Fibroblast of lung (primary cell): ENCODE measurements at places on chromosomes 7 and 10. TPM values are rescaled to one million over a fixed set of nuclear protein-coding genes. Genes with fewer than 3 reads are reported as not detected.

TAS2R3 gene
- polyA plus RNA-seq = 0.06 TPM in 1 of 2 replicates, not detected in the other

DNA sequence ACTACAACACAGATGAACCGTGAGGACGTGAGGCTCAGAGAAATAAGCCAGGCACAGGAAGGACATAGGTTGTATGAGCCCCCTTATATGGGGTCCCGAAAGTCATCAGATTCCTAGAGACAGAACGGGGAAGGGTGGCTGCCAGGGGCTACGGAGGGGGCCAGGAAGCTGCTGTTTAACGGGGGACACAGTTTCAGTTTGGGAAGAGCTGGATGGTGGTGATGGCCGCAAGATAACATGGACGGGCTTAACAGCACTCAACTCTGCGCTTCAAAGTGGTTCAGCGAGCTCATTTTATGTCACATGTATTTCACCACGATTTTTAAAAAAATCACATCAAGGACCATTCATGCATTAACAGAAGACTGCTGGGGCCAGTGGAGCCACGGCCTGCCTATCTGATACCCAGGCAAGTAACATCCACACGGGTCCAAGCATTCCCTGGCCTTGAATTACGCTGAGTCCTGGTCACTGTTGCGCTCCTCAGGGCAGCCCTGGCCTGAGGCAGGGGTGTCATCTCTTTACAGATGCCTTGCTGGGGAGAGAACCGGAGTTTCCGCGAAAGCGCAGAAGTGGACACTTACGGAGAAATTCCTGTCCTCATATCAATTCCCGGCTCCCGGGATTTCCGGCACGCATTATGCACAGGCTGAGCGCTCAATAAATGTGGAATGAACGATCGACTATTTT lies 1.5 kb downstream of the CARD11 start:
- DNase-seq = no peak

AVPI1 gene
- 14.3 and 14.9 TPM in 2 replicates for polyA plus RNA-seq

DNA sequence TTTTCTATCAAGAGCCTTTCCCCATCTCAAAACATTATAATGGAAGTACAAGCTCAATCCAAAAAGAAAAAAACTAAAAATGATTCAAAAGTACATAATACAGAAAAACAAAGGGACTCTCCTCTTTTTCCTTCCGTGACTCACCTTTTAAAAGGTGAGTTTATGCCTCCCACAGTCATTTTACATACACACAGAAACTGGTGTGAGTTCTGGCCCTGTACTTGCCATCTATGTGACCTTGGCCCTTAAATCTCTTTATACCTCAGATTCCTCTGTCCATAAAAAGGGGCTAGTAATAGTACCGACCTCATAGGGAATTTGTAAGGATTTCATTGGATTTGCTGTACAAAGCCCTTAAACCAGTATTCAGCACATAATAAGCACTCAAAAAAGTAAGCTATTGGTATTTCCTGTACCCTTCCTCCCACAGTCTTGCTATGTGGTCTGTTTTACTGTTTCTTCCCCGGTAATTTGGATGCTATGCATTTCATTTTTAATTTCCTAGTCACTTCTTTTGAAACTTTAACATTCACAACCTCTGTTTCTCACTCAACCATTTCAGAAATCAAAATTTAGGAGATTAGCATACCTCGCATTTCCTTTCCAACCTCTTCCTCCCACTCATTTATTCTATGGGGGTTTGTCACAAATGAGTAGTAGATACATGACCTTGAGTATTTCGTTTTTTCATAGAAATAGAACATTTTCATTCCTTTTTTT lies 39.0 kb downstream of the STK17A start:
- DNase-seq = no peak

DNA sequence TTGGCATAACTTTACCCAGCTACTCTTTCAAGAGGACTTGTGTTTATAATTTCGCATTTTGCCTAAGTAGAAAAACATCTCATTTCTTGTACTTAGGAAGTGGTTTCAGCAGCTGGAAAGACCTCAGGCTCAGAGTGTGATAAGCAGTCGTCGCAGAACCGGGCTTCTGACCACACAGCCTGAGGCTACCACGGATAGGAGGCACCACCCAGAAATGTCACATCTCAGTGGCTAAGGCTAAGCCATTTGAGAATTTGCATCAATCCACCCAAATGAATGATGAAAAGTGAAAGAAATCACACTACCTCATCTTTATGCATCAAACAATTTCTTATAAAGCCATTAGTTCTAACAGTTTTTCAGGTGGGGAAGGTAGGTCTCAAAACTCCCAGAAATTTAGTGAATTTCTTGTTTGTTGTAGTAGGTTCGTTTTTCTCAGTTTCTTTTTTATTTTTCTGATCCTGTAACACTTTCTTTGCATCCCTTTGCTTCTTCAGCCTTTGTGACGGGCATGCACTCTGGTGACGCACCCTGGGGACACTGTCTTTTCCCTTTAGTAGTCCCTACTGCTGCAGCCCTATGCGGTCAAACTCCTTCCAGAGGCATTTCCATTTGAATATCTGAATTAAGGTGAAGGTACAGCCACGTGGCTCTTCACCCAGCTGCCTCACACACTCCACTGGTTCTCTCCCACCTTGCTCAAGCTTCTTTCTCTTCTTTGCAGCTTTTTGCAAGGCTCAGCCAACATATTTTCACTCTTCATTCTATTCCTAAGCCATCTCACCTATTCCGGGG lies 68.5 kb downstream of the MAP3K8 start:
- peak; percentile 30 for DNase-seq

DNA sequence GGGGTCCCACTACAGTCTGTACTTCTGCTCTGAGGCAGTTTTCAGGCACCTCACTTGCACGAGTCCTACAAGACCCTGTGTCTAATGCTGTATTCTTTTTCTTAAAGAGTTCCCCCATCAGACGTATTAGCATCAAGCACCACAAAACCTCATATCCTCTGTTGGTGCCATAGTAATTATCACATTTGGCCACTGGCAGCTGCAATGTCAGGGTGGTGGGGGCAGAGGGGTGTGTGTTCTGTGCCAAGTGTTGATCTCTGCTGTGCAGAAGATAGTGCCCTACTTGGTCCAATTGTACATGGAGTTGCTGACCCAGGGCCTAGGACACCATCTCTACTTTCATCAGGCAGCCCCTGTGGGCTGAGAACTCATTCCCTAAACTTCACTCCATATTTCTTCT lies 20.0 kb upstream of the JAZF1 start:
- no peak for DNase-seq

FAM25A gene
- polyA plus RNA-seq = not detected in 2 replicates

- no peak for DNase-seq
Observed at GRCh38 chr10:132068431-132069121, 2.8 kb downstream of the JAKMIP3 start.

DNA sequence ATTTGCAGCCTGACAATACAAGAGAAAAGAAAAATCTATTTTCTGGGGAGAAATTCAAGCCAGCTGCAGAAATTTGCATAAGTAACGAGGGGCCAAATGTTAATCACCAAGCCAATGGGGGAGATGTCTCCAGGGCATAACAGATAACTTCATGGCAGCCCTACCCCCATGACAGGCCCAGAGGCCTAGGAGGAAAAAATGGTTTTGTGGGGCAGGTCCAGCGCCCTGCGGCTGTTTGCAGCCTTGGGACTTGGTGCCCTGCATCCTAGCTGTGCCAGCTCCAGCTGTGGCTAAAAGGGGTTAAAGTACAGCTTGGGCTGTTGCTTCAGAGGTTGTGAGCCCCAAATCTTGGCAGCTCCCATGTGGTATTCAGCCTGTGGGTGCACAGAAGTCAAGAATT lies 54.3 kb downstream of the VIM start:
- DNase-seq = no peak

NPFFR1 gene
- not detected in 2 replicates for polyA plus RNA-seq

GRCh38 chr10:82575318-82575717 lies 700.3 kb downstream of the NRG3 start:
- DNase-seq = no peak

DNA sequence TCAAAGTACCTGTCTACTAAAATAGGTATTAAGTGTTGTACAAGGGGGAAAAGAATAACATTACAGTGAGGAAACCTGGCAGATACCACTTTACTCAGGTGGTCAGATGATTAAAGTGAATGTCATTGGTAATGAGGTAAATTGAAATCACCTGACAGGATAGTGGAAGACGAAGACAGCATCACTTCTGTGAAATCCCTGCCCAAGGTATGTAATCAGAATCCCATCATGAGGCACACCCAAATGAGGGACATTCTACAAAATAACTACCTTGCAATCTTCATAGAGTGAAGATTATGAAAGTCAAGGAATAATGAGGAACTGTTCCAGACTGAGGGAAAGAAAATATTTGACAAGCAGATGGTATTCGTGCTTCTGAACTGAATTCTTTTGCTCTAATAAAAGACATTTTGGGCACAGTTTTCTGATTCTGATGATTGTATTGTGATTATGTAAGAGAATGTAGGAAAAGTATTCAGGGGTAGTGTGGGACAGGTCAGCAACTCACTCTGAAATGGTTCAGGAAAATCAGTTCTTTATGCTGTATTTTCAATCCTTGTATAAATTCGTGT lies 33.3 kb upstream of the ARMS2 start:
- no peak for DNase-seq

GRCh38 chr7:128763541-128763940 lies 12.1 kb downstream of the OPN1SW start:
- peak; percentile 24 for DNase-seq

- DNase-seq = no peak
Observed at GRCh38 chr7:152894295-152895170, 135.0 kb downstream of the ACTR3B start.

CHPF2 gene
- polyA plus RNA-seq = 33.6 and 42.5 TPM in 2 replicates

DNA sequence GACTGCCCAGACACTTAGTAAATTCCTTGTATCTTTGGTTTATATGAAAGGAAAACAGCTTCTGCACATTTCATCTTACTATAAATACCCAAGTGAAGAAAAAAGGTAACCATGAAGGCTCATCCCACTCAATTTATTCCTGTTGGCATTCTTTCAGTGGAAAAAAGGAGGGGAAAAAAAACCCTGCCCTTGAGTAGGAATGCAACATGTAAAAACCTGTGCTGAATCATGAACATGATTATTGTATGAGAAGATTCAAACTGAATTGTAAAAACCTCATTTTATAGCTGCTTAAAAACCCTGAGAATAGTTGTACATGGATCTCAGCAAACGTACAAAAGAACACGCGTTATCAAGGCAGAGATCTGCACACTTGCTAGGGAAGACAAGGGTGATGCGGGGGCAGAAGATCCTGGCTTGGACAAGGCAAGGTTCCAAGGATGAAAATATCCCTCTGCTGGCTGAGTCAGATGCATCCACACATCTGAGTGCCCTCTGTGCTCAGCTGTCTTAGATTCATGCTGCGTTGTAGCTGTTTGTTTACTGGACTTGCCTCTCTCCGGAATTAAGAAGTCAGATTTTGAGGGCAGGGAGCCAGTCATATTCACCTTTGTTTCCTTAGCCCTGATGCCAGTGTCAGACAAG lies 658.2 kb downstream of the PARD3 start:
- peak; percentile 54 for DNase-seq

GRCh38 chr10:101903827-101904550 lies 60.4 kb upstream of the KCNIP2 start:
- DNase-seq = peak; percentile 66

SYCE1 gene
- 0.30 and 0.41 TPM in 2 replicates for polyA plus RNA-seq

DNA sequence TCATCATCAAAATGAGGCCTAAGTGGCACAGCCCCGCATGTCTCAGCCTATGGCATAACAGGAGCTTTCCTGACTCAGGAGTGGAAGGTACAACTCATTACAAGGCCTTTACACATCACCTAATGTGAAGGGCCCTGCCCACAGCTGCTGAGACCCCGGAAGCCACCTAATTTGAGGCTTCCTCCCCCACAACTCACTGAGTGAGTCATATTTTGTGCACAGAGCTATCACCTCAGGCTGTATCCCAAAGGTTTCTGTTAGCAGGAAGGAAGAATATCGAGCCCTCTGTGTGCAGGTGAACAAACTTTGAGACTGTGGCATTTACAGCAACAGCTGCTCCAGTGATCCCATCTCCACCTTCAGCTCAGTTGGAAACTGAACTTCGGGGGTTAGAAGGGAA lies 20.6 kb downstream of the HTR5A start:
- no peak for DNase-seq

PVRIG gene
- not detected in 2 replicates for polyA plus RNA-seq

GRCh38 chr10:107160866-107161265 lies 3.6 kb downstream of the SORCS1 start:
- DNase-seq = no peak

ZCWPW1 gene
- polyA plus RNA-seq = 0.64 and 1.1 TPM in 2 replicates

TMEM184A gene
- 0.05 and 0.10 TPM in 2 replicates for polyA plus RNA-seq

AKR1C8 gene
- polyA plus RNA-seq = not detected in 2 replicates

DNA sequence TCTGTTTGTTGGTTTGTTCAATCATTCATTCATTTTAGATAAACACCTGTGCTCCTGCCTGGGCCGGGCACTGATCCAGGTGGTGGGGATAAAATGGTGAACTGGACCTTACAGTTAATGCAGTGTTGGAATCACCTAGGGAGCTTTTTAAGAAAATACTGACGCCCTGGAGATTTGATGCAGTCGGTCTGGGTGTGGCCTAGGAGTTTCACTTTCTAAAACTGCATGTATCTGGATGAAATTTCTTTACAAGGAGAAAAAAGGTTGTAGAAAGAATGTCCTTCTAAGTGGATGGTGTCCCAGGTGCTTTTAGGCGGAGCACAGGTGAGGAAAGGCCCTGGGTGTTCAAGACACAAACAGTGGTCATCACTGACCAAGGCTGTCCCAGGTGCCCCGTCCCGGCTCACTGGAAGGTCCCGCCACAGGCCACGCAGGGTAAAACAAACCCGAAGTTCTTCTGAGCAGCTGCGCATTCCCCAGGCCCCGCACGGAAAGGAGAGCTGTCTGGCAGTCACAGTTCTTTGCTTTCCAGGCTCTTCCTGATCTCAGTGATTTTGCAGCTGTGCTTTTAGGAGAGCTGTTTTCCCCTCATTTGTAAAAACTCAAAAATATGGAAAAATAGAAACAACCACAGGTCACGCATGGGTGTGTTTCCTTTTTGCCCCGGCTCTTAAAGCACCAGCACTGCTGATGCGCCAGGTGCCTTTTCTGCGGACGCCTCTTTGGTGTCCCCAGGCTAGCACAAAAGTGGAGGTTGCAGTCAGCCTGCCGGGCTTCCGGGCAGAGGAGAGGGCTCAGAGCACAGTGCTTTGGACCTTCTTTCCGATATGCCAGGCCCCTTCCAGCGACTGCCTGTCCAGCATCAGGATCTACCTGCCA lies 161.9 kb downstream of the GRK5 start:
- DNase-seq = no peak

DNA sequence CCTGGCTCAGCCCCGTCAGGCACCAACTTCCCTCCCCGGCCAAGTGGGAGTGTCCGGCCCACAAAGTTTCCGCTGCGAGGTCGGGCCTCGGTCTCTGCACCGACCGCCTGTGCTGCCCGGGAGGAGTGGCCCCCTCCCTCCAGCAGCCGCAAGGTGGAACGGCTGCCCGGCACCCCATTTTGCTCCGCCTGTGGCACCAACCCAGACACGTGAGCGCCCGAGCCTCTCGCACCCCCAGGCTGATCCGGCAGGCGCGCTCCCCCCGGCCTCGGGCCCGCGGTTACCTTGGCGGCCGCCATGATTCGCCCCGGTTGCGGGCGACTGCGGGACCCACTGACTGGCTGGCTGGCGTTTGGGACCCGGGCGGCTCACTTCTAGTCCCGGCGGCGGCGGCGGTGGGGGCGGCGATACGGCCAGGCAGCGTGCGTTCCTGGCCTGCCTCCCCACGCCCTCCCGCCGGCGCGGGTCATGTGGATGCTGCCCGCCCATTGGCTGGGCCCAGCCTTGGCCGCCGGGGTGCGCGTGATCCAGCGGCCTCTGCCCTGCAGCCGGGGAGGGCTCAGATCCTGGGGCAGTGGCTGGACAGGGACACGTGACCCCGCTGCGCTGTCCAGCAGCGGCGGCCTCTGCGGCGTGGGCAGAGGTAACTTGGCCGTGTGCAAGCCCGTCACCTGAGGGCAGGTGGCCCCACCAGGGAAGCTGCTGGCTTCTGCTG lies at the start of gene SLC25A13:
Gene SLC25A13, minus strand, starts transcription at position 441 of the 715 bp plus-strand sequence. Its CDS starts 142 bp downstream, at position 299.
- DNase-seq = peak; percentile 84
